ENCODE measurements at places on chromosomes 12 and 14.

GRCh38 chr12:78871566-78871965 is 7.0 kb downstream of the SYT1 start:
- peak; percentile 19 for DNase-seq

DNA sequence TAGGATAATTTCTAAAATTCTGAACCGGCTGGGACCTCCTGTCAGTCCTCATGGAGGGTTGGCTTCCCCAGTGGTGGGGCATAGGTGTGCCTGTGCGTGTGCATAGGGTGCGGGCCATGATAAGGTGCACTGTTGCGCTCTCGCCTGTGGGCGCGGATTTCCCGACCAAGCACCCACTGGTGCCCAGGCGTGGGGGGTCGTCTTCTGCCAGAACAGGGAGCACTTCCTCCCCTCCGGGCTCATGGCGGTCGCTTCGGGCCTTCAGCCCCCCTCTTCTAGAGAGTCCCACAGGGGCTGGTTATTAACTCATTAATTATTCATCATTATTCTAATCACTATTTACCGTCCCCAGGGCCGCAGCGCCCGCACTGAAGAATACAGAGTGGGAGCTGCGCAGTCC is 2.8 kb downstream of the C1QL4 start:
- DNase-seq = no peak

- DNase-seq = no peak
These were observed 611 bp downstream of the SARNP start for GRCh38 chr12:55816881-55817344.

- DNase-seq = no peak
These were observed 18.7 kb downstream of the XRCC3 start for GRCh38 chr14:103696466-103697071.

DNA sequence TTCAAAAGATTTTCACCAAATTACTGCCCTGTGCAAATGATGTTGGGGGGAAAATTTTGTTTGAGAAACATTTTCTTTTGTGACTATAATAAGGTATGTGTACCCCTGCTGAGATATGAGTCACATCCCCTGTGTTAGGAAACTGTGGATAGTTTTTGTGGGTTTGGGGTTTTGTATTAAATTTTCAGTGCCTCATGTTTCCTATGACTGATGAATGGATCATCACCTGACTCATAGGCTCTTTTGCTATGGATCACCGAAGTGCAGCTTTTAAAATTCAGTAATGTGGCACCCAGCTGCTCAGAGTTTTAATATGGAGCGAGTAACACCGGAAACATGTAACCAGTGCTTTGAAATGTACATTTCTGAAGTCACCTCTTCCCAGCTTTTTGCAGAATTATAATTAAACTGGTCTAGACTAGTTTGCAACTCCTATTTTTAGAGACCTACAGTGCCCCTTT is 167.4 kb upstream of the HMGA2 start:
- no peak for DNase-seq

GRCh38 chr12:76558684-76559399 is 729 bp downstream of the OSBPL8 start:
- no peak for DNase-seq

GRCh38 chr12:19706936-19707335 is 267.6 kb downstream of the AEBP2 start:
- no peak for DNase-seq

DNA sequence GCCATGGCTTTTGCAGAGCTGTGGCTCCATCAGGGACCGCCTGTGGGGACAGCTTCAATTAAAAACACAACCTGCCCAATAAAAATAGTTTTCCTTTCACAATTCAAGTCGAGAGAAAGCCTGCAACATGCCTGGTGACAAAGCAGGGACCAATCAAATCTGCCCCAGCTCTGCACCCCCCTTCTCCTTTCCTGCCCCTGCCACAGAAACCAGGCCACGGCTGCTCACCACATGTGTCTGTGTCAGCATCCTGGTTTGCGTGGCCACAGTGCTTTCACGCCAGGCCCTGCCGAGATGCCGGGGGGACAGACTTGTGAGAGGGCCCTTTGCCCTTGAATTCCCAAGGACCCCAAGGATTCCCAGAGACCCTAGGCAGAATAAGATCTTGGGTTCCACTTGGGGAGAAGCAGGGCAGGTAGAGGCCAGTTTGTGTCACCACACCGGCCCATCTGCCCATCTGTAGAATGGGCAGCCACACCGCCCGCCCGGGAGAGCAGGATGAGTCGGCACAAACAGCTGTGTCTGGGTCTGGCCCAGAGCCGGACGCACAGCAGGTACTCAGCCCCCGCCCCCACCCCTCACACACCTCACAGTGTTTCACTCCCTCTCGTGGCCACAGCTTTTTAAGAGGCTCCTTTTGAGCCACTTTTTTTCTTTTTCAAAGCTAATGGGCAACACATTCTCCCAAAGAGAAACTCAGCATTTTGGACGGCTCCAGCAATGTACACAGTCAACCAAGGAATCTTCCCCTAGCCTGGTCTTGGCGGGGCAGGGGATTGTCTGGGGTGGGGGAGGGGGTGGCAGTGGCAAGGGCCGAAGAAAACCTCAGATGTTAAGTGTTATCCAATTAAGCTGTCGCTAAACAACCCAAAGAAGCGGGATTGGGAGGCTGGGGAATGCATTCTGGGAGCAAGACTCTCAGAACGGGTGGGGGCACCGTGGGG is 41.5 kb downstream of the BCL11B start:
- DNase-seq = no peak

- no peak for DNase-seq
These were observed 33.2 kb downstream of the MARK3 start for GRCh38 chr14:103418481-103418818.

DNA sequence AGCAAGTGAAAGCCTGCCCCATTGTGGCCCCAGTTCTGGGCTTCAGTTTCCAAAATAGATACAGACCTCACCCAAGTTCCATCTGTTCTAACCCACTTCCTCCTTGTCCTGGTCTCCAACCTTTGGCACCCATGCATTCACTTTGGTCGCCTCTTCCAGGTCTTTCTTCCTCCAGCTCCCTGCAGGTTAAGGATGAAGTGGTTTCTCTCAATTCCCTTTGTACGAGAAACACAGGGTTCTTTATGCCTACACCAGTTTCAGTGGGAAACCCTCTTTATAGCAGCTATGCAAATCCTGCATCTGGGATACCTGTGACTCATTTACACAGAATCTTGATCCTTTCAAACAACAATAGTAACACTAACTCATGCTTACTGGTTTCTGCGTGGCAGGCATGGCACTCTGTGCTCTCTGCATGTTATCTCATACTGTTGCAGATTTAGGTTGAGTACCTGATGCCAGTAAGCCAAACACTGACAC is 110.6 kb upstream of the AMIGO2 start:
- DNase-seq = no peak

DNA sequence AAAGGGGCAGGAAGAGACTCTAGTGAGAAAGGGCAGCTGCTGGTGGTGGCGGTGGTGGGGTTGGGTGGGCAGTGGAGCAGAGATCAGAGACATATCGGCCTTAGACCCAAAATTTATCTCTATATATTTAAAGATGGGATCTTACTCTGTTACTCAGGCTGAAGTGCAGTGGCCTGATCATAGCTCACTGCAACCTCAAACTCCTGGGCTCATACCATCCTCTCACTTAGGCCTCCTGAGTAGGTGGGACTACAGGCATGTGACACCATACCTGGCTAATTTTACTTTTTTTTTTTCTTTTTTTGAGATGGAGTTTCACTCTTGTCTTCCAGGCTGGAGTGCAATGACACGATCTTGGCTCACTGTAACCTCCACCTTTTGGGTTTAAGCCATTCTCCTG is 18.6 kb upstream of the ITGA5 start:
- DNase-seq = no peak

DNA sequence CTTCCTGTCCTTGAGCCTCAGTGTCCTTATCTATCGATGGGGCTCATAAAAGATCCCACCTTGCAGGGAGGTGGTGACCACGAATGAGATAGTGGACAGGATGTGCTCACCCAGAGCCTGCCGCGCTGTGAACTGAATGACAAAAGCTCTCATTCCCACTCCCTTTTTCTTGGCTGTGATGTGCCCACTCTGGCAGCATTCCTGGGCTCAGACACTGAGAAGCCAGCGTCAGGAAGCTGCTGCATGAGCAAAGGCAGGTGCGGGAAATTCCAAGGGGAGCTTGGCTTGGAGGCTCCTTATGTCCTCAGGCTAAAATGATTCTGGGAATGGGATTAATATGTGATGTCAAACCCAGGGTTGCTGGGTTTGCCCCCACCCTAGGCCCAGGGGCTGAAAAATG is 61.6 kb downstream of the EFCAB11 start:
- DNase-seq = no peak

DNA sequence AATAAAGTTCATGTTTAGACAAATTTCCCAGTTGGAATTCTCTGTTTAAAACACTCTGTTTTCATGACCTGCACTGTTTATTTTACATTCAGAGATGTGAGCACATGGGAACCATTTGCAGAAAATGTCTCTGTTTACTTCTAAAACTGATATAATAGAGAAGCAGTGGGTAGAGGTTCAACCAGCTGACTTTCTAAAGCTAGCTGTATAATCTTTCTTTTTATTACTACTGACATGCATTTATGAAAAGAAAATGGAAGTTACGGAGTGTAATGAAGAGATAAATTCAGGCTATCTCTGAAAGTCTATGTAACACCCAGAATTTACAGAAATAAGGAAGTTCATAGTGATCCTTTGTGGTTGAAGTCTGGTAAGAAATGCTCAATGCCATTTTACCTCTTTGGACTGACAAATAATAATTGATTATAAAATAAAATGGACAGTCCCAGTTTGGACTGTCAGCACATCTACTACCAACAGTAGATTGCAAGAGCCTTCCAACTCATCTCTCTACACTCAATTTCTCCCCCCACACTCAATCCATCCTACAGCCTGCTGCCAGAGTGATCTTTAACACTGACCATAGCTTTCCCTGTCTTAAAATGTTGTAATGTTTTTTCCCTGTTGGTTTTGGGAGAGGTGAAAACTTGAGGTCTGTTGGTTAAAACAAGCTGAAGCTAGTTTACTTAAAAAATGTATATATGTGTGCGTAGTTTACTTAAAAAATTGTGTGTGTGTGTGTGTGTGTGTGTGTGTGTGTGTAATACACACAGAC is 137.4 kb downstream of the AEBP2 start:
- DNase-seq = no peak

DNA sequence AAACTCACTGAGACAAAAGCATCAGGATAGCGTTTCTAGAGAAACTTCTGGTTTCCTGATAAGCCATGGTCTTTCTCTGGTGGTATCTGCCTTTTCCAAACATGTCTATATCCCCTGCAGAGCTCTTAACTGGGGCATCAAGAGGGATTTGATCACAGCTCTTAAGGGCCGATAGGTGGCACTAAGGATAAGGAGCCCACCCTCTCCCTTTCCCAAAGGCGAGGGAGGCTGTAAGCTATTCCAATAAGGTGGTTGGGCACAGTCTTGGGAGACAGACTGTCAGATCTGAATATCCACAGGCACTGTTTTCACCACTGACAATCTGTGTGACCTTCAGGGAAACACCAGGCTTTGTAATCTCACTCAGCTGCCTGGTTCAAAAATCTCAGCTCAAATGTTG is 206.0 kb downstream of the ADGRD1 start:
- DNase-seq = no peak

DNA sequence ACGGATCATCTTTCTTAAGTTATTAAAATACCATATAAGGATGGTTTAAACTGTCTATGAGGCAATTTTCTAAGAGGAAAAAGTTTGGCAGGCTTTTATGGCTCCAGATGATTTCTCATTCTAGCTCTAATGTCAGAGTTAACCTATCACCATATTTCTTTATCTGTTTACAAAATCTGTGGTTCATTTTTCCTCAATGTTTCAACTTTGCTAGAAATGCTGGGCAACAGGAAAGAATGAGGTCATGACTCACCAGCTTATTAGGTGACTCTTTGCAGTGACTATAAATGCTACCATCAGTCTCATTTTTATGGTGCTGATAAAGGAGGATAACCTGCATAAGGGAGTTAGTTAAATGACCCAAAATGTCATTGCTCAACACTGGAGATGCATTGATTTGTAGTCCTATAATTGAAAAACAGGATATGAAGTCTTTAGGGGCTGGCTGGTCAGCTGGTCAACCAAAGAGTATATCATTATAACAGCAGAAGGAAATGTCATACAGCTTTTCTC is 45.3 kb upstream of the RAP1B start:
- DNase-seq = no peak
